Left lung (tissue), 14 donors: ENCODE measurements at places on chromosomes 12 and 14. TPM values are rescaled to one million over a fixed set of nuclear protein-coding genes. Genes with fewer than 3 reads are reported as not detected.

DNA sequence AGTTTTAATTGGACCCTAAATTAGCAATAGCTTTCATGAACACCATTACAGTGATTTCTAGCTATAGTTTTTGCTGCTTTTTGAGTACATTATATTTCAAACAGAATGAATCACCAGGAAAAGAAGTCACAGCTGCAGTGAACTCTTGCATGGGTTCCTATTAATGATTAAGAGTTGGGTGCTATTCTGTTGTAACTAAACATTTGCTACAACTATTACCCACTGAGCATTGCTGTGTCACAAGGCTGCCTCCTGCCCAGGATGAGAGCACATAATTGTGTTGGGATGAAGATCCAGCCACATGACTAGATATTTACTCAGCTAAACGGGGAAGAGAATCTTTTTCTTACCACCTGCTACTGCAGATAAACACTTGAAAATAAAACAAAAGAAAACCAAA is 152.7 kb downstream of the GXYLT1 start:
- DNase-seq: no peak

- DNase-seq: no peak
These were observed 123.1 kb upstream of the KRR1 start for GRCh38 chr12:75634244-75635222.

- no peak for DNase-seq
These were observed 269.2 kb downstream of the CCDC91 start for GRCh38 chr12:28459481-28459880.

DNA sequence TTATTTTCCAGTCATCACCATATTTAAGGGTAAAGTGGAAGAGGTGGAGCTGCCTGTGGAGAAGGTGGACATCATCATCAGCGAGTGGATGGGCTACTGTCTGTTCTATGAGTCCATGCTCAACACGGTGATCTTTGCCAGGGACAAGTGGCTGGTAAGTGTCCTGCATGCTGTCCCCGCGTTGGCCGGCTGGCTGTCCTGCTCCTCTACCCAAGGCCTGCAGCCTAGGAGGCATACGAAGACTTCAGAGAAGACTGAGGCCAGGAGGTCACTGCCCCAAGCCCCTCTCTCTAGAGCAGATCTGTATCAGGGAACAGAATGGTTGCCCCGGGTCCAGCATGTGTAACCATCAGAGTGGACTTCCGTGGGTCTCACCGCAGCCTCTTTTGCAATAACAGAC is 77.7 kb downstream of the PRMT8 start:
- DNase-seq: no peak

GRCh38 chr12:12338527-12339168 is 11.4 kb downstream of the MANSC1 start:
- DNase-seq: no peak

GRCh38 chr14:31508135-31508534 is 20.3 kb upstream of the GPR33 start:
- DNase-seq: no peak

DNA sequence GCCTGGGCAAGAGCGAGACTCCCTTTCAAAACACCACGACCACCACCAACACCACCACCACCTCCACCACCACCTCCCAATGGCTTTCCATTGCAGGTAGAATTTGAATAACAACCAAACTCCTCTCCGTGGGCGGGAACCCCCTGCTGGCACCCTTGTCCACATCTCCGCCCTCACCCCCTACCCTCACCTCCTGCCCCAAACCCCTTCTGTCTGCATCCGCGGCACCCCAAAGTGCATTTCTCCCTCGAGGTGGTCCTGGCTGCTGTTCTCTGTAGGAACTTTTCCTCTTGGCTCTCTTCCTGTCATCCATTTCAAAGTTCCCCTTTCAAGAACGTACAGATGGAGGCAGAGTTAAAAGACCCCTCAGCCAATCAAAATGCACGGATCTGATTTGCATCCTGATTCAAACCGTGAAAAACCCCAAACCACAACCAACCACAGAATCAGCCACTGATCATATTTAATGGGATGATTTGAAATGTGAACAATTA is 3.8 kb downstream of the SDSL start:
- DNase-seq: no peak

GRCh38 chr14:104103446-104104075 is 18.1 kb downstream of the ASPG start:
- no peak for DNase-seq

DNA sequence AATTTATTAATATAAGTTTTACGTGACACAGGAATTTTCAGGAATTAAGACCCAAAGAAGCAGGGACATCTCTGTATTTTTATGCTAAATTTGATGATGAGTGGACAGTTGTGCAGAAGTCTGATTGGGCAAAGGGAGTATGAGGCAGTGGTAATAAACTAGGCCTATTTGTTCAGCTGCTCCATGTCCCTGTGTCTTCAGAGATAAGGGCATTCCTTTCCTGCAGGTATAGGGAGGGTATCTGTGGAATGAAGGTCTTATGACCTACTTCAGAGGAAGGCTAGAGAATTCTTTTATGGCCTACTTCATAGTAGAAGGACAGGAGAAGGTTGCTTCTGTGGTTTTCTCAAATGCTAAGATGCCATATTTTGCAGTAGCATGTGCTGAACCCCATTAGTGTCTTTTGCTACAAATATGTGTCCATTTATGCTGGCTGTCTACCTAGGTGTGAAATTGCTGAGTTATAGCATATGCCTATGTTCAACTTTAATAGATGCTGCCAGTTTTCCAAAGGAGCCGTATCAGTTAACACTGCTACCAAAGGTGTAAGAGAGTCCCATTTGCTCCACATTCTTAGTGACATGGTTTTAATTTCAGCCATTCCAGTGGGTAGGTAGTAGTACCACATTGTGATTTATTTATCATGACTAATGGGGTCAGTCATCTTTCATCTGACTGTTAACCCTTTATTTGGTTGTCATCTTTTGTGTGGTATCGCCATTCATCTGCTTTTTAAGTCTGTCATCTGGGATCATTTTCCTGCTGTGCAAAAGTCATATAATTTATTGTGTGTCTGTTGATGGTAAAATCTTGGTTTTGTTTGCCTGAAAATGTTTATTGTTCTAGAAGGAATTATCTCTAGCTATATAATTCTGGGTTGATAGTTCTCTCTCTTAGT is 410.7 kb upstream of the RGS6 start:
- no peak for DNase-seq

GRCh38 chr12:131432532-131433260 is 278.2 kb upstream of the SFSWAP start:
- no peak for DNase-seq

GRCh38 chr12:68445824-68446223 is 113.7 kb upstream of the MDM1 start:
- no peak for DNase-seq

GRCh38 chr14:36988568-36988967 is 183.8 kb downstream of the SLC25A21 start:
- DNase-seq: no peak

- DNase-seq: no peak
These were observed 19.6 kb downstream of the FNTB start for GRCh38 chr14:65006261-65006721.

DNA sequence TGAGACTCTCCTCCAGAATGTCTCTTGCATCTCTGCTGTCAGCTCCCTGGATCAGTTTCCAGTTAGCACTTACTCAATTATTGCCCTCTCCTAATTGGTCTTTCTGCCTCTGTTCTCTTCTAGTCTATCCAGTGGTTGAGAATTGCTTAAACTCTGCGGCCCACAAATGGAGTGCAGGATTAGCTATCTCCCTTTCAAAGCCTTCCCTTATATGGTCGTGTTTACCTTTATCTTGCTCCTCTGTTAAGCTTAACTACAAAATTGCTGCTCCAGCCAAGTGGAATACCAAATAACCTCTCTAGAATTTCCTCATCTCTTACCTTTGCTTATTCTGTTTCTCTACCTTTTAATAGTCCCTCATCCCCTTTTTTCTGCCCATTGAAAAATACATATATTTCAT is 132.7 kb downstream of the NRXN3 start:
- no peak for DNase-seq

- no peak for DNase-seq
These were observed 1.3 kb downstream of the KRT7 start for GRCh38 chr12:52234223-52234810.

DNA sequence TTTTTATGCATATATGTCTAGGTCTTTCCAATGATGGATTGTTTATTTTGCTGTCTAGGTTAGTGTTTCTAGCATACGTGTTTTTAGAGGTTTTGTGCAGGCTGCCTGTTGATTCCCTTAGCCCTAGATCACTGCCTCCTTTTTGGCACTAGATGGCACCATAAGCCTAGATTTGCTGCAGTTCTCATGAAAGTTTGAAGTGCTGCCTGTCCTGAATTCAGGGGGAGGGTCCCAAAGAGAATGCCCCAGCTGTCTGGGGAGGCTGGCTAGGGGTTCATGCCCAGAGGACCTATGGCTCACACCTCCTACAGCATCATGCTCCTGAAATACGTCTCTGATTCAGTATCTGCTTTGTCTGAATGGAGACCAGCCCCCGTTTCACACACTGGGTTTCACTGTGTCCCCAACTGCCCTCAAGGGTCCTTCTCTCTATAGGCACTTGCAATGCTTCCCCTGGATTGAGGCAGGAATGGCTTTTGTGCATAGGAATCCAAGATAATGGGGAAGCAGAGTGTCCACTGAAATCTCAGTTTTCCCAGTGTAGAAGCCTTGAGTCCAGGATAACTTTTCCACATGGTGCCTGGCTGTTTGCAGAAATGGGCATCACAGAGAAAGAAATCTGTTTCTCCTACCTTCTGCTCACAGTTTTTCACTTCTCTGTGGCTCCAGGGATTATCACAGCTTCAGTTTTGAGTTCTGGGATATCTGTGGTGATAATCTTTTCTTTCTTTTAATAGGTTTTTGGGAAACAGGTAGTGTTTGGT is 14.2 kb upstream of the TXNRD1 start:
- no peak for DNase-seq

GRCh38 chr14:101721111-101721510 is 40.4 kb upstream of the PPP2R5C start:
- DNase-seq: no peak

GRCh38 chr12:105170139-105170538 is 62.6 kb downstream of the WASHC4 start:
- DNase-seq: no peak

PROX2 gene
- 3.2 TPM for polyA plus RNA-seq

HOXC13 gene
- not detected for polyA plus RNA-seq

TSHR gene
- polyA plus RNA-seq: 0.36 TPM

ATN1 gene
- 111 TPM for polyA plus RNA-seq

POTEG gene
- polyA plus RNA-seq: not detected

DGKA gene
- polyA plus RNA-seq: 38.8 TPM

LRRIQ1 gene
- 12.1 TPM for polyA plus RNA-seq

GAPDH gene
- polyA plus RNA-seq: 1,473 TPM
